ENCODE measurements at places on chromosomes 6 and 20. TPM values are rescaled to one million over a fixed set of nuclear protein-coding genes. Genes with fewer than 3 reads are reported as not detected.
A peak's percentile ranks its signal among the peaks of the same experiment; 100 is the strongest.

DNA sequence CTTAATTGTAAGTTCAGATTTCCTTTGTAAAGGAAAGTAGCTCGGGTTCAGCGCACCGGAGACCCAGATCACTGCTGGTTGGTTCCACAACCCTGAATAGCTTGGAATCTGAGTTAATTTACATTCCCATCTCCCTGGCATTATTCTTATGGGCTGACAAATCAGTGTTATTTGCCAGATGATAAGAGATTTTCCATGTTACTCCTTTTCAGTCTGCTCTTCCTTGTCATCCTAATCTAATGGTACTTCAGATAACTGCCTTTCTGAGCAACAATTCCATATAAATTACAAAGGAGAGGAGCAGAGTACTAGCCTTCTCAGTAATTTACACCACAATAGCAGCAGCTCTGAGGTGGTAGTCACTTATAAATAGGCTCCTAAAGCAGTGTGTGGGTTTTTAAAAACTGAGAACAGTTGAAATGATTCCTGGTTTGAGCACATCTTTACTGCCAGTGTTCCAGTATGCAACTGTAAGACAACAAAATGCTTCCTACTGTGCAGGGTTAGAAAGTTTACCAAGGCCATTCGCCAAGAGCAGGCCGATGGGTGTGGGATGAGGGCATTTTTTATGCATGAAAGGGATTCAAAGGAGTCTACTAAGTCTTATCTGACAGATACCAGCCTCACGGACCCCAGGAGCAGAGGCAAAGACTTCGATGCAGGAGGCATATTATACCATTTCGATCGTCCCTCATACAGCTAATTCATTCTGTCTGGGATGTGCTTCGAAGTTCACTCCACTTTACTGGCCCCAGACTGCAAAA, 89.7 kb downstream of the NDUFAF5 start:
- no peak for DNase-seq

The TFAP2A gene
- 2.6 TPM for total RNA-seq

- DNase-seq: no peak
Observed at GRCh38 chr20:45765307-45765875, 26.3 kb downstream of the WFDC3 start.

The PIGU gene
- 35.6 TPM for total RNA-seq

DNA sequence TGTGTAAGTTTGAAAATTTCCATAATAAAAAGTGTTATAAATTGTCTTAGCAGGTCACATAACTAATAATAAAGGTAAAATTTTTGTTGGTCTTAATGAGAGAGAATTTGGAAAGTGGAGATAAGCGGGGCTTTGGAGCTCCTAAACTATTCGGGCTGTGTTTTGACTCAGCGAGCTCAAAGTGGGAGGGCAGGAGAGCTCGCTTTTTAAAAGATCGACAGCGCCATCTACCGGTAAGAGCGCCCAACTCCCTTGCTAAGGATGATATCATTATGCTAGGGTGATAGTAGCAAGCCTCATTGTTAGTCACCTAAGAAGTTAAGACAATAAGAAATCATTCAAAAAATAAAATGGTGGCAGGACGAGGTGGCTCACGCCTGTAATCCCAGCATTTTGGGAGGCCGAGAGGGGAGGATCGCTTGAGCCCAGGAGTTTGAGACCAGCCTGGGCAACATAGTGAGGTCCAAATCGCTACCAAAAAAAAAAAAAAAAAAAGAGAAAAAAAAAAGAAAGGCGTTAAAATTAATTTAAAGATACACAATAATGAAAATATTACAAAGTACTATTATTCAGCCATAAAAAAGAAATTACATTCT, 24.8 kb downstream of the C6orf15 start:
- DNase-seq: peak; percentile 77
